ENCODE measurements at places on chromosomes 6 and 20. TPM values are rescaled to one million over a fixed set of nuclear protein-coding genes. Genes with fewer than 3 reads are reported as not detected.

DNA sequence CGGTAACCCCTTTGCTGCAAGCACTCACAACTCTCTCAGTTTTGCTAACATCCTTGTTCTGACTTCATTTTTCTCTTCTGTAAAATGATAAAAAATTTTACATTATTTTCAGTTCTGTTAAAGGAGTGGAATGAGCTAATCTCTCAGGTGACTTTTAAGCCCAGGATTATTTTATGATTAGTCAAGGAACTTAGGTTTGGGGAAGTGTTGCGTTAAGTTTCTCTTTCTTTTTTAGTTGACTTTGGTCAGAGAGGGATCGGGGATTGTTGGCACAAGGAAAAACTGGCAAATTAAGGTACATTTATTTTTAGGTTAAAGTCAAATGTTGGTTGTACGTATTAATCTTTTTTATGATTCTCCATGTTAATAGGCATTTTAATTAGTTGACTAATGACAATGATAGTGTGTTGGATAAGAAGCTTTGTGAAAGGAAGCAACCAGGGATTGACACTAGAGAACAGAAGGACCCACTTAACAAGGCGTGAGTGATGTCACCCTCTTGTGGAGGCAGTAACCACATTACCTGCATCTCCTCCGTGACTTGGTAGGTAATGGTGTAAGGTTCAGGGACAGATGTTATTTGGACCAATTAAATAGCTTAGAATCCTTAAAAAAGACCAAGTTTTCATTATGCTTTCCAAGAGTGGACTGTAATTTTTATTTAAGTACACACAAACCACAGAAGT, 31.6 kb downstream of the CD83 start:
- DNase-seq: no peak

- no peak for DNase-seq
Measured at GRCh38 chr20:60558486-60558885, 600.3 kb downstream of the CDH26 start.

- no peak for DNase-seq
Measured at GRCh38 chr6:169142538-169142844, 111.2 kb downstream of the THBS2 start.

GRCh38 chr20:45303586-45304463, 2.8 kb upstream of the RBPJL start:
- no peak for DNase-seq

DNA sequence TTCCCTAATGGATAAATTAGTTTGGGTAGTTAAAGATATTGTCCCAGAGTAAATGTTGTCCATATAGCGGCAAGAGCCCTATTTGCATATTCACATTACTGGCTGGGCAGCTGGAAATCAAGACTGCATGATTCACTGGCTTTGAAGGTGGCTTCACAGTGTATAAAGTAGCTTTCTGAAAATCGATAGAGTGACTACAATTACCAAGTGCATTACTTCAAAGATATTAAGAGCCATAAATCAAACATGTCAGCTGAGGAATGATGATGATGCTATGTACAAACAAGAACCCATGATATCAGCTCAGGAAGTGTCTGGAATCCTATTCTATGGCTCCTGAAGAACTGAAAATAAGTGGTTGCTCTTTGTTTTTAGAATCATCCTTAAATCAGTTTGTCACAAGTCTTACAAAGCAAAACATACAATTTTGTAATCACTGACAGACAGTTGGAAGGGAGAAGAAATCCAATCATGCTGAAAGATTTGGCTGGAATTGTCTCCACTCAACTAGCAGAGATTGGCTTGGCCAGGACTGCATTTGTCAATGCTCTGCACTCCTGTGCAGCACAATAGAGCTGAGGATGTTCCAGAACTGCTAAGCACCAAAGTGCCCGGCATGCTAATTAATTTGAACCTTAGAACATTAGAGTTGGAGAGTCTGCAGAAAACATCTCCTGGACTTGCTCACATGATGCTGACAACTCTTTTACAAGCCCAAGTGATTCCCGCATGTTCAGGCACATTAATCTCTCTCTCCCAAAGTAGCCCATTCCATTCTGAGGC, 77.9 kb upstream of the B3GAT2 start:
- DNase-seq: no peak

DNA sequence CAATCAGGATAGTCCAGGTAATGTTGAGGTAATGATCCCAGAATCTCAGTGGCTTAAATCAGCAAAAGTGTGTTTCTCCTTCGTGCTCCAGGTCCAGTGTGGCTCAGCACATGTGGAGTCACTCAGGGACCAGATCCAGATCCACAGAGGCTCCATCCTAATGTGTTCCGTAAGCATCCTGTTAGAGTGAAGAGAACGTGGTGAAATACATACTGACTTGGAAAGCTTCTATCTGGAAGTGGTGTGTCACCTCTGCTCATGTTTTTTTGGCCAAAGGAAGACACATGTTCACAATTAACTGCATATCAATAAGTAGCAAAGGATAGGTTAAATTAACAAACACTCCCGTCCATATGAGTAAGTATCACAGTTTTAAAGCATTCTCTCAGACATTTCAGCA, 26.8 kb upstream of the PREP start:
- no peak for DNase-seq

GRCh38 chr20:61450549-61450948, 198.5 kb downstream of the CDH4 start:
- no peak for DNase-seq

The SLC22A16 gene
- 0.55 TPM for total RNA-seq

The SLC22A2 gene
- not detected for total RNA-seq

The BIRC7 gene
- total RNA-seq: not detected

The KIAA0408 gene
- 6.2 TPM for total RNA-seq

Data from aorta (tissue), 5 donors.